Fibroblast of lung (primary cell): ENCODE measurements at places on chromosomes 3 and 15. TPM values are rescaled to one million over a fixed set of nuclear protein-coding genes. Genes with fewer than 3 reads are reported as not detected.

- DNase-seq, result peak; percentile 65
- peaks cover 4% of the 10 kb centered on the region for H3K4me1 ChIP-seq
- H3K27ac ChIP-seq, result no peak overlapping the region
- H3K4me3 ChIP-seq, result no peak overlapping the region
Observed at GRCh38 chr15:99019558-99020540, 12.3 kb upstream of the PGPEP1L start.

DNA sequence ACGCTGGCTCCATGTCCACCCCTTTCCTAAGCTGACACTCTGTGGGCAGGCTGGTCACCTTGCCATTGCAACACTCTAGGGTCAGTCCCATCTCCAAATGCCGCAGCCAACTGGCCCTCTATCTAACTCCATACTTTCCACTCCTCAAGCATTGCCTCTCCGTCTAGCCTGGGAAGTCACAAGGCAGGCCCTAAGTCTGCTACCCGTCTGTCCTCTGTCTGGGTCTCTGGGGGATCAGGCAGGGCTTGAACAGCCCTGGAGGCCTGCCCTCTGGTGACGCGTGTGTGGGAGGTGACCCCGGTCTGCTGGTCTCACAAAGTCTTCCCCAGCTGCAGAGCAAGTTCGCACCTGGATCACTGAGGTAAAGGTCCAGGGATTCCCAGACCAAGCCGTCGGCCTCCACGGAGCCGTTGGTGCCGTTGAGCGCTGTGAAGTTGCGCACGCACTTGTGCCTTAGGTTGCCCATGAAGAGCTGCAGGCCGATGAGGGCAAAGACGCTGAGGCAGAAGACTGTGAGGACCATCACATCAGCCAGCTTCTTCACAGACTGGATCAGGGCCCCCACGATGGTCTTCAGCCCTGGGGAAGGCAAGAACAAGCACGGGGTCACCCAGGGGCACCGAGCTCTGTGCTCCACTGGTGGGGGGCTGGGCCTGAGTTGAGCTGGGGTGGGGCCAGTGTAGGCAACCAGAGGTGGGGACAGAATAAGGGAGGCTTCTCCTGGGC lies 39.9 kb downstream of the SCN5A start:
- H3K36me3 ChIP-seq, result no peaks in the 10 kb centered on the region
- H3K4me1 ChIP-seq, result no peaks in the 10 kb centered on the region
- H3K27me3 ChIP-seq, result no peaks in the 10 kb centered on the region
- no peak overlapping the region for H3K4me3 ChIP-seq
- DNase-seq, result no peak

DNA sequence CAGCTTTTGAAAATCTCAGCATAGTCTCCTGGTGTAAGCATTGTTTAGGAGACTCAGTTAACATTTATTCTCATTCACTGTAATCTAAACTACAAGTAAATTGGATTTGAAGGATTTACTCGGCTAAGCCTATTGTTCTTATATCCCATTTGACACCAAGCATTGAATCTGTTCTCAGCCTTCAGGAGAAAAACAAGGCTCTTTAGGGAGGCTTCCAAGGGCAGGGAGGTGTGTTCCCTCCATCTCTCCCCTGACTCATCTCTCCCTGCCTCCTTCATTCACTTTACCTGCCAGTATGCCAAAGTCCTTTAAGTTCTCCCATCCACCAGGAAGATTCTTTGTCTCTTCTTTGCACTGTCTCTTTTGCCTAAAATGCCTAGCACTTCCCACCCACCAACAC lies 347.8 kb downstream of the MFSD1 start:
- no peak overlapping the region for H3K27ac ChIP-seq
- H3K4me3 ChIP-seq, result no peak overlapping the region
- no peaks in the 10 kb centered on the region for H3K36me3 ChIP-seq
- no peaks in the 10 kb centered on the region for H3K4me1 ChIP-seq
- DNase-seq, result no peak

GRCh38 chr3:13869761-13870343 lies 10.0 kb downstream of the WNT7A start:
- no peaks in the 10 kb centered on the region for H3K36me3 ChIP-seq
- no peaks in the 10 kb centered on the region for H3K27me3 ChIP-seq
- DNase-seq, result no peak
- no peak overlapping the region for H3K4me3 ChIP-seq

DNA sequence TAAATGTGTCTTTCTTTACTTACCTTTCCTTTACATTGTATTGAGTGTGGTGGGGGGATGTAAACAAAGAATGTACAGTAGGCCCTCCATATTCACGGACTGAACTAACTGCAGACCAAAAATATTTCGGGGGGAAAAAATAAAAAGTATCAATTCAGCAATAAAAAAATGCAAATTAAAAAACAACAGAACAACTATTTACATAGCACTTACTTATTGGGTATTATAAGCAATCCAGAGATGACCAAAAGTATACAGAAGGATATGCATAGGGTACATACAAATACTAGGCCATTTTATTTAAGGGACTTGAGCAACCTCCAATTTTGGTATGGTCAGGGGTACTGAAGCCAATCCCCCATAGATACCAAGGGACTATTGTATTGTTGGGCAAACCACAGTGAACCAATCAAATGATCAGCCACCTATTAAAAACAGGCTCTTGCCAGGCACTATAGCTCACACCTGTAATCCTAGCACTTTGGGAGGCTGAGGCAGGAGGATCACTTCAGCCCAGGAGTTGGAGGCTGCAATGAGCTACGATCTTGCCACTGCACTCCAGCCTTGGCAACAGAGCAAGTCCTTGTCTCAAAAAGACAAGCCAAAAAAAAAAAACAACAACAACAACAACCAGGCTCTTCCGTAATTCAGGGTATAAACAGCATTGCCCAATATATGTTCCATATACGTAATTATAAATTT lies 1.8 kb downstream of the VPS13C start:
- H3K27me3 ChIP-seq, result peaks cover 6% of the 10 kb centered on the region
- no peaks in the 10 kb centered on the region for H3K36me3 ChIP-seq
- no peak for DNase-seq
- no peak overlapping the region for H3K27ac ChIP-seq

DNA sequence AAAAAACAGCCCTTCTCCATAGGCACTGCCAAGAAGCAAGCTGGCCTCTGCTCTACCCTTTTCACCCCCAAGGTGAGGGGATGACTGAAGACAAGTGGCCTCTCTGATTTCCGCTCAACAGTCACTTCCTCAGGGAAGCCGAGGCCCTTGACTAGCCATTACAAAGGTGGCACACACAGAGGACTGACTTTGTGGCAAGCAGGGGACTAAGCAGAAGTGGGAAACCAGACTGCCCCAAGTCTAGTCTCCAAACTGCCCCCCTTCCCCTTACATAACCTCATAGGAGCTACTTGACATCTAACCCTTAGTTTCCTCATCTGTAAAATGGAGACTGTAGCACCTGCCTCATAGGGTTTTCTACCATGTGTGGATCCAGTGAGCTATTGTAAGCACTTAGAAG lies 118.9 kb downstream of the FOXP1 start:
- DNase-seq, result no peak

DNA sequence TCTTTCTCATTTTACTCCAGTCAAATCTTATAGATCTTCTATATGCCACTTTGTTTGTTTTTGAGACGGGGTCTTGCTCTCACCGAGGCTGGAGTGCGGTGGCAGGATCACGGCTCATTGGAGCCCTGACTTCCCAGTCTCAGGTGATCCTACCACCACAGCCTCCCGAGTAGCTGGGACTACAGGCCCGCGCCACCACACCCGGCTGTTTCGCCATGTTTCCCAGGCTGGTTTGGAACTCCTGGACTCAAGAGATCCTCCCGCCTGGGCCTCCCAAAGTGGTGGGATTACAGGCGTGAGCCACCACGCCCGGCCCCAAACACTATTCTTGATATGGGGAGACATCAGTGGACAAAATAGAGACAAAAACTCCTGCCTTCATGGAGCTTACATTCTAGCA lies 927 bp upstream of the TFDP2 start:
- no peak for DNase-seq
- H3K27me3 ChIP-seq, result no peaks in the 10 kb centered on the region
- H3K27ac ChIP-seq, result no peak overlapping the region

GRCh38 chr3:188904670-188905069 lies 267.1 kb upstream of the TPRG1 start:
- no peaks in the 10 kb centered on the region for H3K27me3 ChIP-seq
- H3K27ac ChIP-seq, result no peak overlapping the region
- H3K4me3 ChIP-seq, result no peak overlapping the region
- no peaks in the 10 kb centered on the region for H3K36me3 ChIP-seq

GOLGA6D gene
- total RNA-seq, result under 0.01 TPM in 1 of 2 replicates, not detected in the other

SLITRK3 gene
- total RNA-seq, result under 0.01 TPM in 1 of 2 replicates, not detected in the other

SOX2 gene
- not detected in 2 replicates for total RNA-seq

HDDC3 gene
- 13.4 and 16.3 TPM in 2 replicates for total RNA-seq

LDHAL6B gene
- total RNA-seq, result not detected in 2 replicates

PLD1 gene
- total RNA-seq, result 8.2 and 18.8 TPM in 2 replicates

MAP2K1 gene
- total RNA-seq, result 26.2 and 32.9 TPM in 2 replicates
